ENCODE measurements at places on chromosomes 1 and 21.

DNA sequence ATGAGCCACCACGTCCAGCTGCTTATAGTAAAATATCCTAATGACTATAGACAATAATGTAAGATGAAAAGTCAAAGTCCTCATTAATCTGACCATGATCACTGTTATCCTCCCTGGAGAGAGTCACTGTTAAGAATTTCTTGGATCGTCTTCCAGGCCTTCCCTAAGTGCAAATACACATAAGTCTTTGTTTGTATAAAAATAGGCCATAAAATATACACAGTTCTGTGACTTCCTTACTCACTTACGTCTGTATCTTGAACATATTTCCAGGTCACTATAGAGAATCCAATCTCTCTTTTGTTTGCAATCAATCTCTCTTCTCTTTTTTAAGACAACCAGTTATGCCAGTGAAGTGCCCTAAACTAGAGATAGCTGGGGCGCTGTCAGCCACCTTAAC lies 89.1 kb upstream of the LYST start:
- DNase-seq = no peak

- DNase-seq = no peak
Measured at GRCh38 chr21:16455526-16455925, 725.7 kb downstream of the USP25 start.

DNA sequence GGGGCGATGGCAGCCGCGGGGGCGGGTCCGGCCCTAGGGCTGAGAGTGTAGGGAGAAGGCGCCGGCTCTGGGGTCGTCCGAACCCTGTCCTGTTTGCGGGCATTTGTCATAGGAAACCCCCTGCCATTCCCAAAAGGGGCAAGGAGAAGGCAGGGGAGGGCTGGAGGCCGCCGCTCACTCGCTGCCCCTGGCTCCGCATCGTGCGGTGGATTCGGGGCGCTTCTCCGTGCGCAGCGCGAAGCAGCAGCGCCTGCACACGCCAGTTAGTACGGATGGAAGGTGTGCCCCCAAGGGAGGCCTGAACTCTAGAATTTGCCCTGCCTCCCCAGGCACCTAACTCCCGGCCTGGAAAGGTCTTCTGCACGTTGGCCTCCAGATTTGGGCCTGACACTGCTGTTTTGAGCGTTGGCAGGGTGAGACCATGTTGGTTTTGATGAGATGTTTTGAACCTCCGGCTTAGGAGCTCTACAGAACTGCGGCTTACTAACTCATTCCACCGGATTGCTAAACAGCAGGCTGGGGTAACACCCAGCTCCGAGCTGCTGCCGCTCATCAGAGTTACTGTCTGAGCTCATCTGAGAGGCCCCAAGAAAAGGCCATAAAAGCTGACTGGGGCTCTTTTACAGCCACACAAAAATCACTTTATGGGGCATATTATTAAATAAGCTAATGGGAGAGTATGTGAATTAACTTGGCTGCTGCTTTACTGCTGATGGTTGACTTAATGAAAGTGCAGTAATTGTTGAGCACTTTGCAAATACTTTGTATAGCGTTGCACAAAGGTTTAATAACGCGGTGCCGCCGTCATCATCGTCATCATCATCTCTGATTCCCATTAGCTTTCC lies 987 bp downstream of the GPR137B start:
- DNase-seq = no peak

- DNase-seq = no peak
Measured at GRCh38 chr1:6099297-6099696, 53.6 kb downstream of the KCNAB2 start.

- DNase-seq = no peak
Measured at GRCh38 chr1:109272021-109272799, 10.7 kb downstream of the PSRC1 start.

DNA sequence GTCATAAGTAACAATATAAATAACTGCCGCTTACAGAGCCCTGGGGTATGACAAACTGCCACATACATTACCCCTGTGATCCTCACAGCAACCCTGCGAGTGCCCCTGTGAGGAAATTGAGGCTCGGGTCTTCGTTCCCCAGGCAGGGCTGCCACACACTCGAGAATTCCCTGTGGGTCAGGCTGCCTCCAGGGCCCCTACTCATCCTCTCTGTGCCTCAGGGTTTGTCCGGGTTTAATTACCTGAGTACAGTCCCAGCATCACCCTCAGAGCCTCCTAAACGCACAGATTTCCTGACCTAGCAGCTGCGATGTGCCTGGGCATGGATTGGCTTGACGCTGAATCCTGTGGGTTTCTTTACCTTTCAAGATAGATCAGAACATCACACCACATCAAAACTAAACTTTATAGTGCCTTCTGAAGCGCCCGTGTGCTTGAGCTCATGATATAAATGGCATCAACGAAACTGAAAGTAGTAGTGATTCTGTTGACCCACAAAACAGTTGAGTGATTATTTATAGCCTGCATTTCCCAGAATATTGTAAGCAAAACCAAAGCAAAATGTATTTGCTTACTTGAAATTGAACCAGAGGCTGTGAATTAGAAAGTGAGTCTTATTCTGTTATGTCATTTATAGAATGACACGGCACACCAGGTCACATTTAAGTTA lies 14.0 kb downstream of the SLC37A1 start:
- DNase-seq = no peak

GRCh38 chr1:206794294-206794908 lies 22.1 kb upstream of the IL10 start:
- no peak for DNase-seq

DNA sequence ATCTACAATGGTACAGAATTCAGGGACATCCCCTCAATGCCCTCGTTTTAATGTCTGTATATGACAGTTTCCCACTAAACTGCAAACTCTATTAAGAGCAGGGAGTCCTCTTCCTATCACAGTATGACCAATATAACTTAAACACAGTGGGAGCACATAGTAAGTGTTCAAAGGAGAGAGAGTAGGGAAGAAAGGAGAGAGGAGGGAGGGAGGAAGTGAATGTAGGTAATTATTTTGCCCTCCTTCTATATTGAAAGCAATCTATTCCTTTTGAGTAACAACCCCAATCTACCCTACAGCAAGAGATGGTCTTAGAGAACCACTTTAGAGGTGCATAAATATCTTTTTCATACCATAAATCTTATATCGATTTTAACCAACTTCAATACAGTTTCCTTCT lies 121.4 kb downstream of the MRPL39 start:
- DNase-seq = no peak

- DNase-seq = peak; percentile 71
Measured at GRCh38 chr1:17438318-17439249, 893 bp downstream of the RCC2 start.

DNA sequence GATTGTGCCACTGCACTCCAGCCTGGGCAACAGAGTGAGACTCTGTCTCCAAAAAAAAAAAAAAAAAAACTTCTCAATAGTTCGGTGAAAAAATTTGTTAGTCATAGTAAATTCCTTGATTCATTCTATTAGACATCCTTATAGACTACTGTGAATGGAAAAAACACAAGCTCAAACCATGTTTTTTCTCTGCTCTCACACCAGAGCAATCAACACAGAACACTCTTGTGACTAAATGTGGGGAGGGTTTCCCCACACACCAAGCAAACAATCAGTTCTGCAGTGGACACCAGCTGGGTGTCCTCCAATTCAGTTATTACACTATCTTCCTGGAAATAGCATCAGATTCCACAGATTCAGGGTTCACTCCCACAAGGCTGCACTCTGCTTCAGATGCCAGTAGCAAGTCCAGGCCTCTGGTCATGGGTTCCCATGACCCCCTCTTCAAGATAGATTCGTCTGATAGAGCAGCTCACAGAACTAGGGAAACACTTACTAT lies 69.1 kb upstream of the TEKT2 start:
- DNase-seq = no peak

DNA sequence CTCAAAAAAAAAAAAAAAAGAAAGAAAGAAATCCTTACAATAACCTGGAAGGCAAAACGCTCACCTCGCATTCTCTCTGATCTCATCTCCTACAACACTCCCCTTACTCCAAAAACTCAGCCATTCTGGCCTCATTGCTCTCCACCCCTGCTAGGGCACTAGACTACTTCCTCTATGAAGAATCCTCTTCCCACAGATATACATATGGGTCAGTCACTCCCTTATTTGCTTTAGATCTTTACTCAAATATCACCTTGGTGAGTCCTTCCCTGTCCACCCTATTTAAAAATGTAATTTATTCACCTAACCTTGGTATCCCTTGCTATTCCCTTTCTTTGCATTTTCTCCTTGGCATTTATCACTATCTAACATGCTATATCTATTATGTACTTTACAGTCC lies 24.6 kb upstream of the KIF1B start:
- DNase-seq = no peak

DNA sequence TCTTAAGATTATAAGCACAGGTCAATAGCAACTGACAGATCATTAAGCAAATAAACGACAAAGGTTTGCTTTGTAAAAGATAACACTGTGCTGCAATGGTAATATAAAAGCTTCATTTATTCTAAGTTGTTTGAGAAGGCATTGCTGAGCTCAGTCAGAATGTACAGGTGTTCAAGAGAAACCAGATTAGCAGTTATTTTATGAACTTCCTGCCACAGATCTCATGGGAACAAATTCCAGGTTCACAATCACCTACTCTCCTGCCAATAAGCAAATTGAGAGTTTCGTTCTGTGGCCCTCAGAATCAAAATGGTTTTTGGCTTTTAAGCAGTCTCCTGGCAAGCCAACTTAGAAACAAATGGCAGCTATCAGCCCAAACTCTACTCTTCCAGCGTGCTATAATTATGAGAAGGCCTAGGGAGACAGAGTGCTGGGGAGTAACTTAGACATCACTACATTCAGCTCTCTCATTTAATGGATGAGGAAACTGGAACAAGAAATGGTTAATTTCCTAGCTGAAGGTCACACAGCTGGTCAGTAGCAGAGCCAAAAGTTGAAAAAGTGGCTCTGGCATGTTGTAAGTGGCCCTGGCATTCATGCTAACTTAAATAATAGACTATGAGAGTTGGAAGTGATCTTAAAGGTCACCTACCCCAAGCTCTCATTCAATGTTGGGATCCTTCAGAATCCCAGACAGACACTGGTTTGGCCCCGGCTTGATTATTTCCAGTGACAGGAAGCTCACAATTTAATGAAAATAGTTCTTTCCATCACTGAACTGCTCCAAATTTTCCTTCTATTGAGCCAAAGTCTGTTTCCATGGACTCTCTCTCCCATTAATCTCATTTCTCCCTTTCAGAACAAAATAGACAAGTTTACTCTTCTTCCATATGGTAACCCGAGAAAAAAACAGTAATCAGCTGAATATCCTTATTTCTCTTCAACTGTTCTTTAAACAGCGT lies 82.6 kb upstream of the EDEM3 start:
- DNase-seq = no peak

GRCh38 chr1:168179438-168180147 lies 831 bp downstream of the TIPRL start:
- DNase-seq = peak; percentile 7

DNA sequence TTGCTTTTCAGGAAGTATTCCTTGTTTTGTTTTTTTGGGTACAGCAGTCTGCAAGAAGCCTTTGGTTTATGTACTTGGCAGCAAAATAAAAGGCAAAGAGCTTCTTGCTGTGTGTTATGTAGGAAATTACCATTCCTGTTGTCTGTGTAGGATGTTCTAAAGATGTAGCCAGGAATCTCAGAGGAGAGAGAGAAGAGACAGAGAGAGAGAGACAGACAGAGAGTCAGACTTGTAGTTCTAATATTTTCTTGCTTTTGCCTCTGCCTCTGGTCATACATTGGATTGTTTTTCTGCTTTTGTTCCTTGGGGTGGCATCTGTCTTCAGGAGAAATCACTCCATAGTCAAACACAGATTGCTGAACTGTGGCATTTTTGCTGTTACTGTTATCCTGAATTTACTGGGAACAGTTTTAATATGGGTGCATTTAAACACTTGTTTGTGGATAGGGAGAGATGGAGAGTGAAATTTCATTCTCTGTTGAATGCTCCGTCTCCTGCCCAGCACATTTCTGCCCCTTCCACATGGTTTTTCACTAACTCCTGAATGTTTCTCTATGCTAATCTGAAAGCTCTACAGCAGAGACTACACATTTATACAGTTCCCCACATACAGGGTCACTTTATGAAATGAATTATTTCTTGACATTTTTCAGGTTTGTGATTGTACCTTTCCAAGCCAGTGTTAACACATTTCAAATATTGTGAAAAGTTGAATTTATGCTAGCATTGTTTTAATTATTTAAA lies 49.8 kb downstream of the POU2F1 start:
- DNase-seq = no peak

- DNase-seq = no peak
Measured at GRCh38 chr1:219773775-219774174, 154.6 kb downstream of the SLC30A10 start.

GRCh38 chr1:119298687-119299303 lies 69.8 kb upstream of the HAO2 start:
- DNase-seq = peak; percentile 52

All from COR-L47 (cell line).